ENCODE measurements at places on chromosomes 2 and 18. TPM values are rescaled to one million over a fixed set of nuclear protein-coding genes. Genes with fewer than 3 reads are reported as not detected.

- H3K36me3 ChIP-seq, result no peaks in the 10 kb centered on the region
- no peak overlapping the region for H3K4me3 ChIP-seq
- no peak for DNase-seq
- H3K4me1 ChIP-seq, result no peaks in the 10 kb centered on the region
- H3K27ac ChIP-seq, result no peak overlapping the region
- no peaks in the 10 kb centered on the region for H3K27me3 ChIP-seq
Measured at GRCh38 chr2:25957743-25958142, 24.6 kb downstream of the KIF3C start.

DNA sequence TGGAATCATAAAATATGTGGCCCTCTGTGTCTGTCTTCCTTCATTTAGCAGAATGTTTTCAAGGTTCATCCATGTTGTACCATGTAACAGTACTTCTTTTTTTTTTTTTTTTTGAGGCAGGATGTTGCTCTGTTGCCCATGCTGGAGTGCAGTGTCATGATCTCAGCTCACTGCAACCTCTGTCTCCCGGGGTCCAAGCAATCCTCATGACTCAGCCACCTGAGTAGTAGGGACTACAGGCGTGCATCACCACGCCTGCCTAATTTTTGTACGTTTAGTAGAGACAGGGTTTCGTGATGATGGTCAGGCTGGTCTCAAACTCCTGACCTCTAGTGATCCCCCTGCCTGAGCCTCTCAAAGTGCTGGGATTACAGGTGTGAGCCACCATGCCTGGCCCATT is 31.2 kb downstream of the RAB1A start:
- H3K27ac ChIP-seq, result no peak overlapping the region
- no peak for DNase-seq
- H3K36me3 ChIP-seq, result no peaks in the 10 kb centered on the region
- H3K27me3 ChIP-seq, result no peaks in the 10 kb centered on the region
- H3K4me3 ChIP-seq, result no peak overlapping the region

DNA sequence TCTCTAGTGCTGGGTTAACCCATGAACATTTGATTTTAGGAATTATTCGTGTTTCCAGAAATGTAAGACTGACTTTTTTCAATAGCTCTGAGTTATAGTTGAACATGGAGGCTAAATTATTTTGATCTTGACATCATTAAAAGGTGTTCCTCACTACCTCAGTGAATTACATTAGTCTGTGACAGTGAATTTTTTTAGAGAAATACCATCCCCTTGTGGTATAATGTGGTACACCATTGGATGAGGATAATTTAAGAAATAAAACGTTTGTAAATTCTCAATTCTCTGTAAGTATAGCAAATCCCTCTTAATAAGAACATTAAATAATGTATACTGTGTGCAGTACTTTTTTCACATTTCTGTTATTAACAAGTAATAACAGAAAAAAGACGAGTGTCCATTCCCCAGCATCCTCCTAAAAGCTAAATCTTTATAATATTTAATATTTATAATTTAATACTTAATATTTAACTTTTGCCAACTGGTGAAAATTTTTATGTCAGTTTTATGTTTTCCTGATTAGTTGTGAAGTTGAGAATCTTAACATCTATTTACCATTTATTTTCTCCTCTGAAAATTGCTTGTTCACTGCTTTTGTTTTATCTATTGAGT is 70.3 kb upstream of the CWC22 start:
- no peak overlapping the region for H3K27ac ChIP-seq
- no peaks in the 10 kb centered on the region for H3K36me3 ChIP-seq
- H3K4me3 ChIP-seq, result no peak overlapping the region
- no peaks in the 10 kb centered on the region for H3K4me1 ChIP-seq
- no peaks in the 10 kb centered on the region for H3K27me3 ChIP-seq

Gene SOCS6
- total RNA-seq, result 32.9 TPM

Gene CD302
- 61.0 TPM for total RNA-seq

DNA sequence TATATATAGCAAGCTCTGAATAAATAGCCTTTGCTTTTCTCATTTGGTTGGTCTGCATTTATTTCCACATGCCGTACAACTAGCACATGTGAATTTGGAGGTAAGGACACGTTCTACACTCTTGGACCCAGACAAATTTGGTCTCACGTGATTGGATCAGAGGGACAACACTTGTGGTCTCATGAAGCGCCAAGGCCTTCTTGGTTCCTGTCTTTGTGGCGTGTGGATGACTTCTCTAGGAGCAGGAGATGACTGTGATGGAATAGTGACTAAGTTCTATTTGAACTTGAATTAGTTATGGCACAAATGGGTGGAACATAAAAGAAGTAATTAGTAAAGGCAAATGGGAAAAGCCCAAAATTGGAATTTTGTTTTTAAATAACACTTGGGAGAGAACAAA is 206.9 kb downstream of the BCL2 start:
- no peak overlapping the region for H3K27ac ChIP-seq
- no peaks in the 10 kb centered on the region for H3K36me3 ChIP-seq
- H3K4me1 ChIP-seq, result no peaks in the 10 kb centered on the region
- H3K27me3 ChIP-seq, result no peaks in the 10 kb centered on the region
- no peak for DNase-seq
- H3K4me3 ChIP-seq, result no peak overlapping the region

DNA sequence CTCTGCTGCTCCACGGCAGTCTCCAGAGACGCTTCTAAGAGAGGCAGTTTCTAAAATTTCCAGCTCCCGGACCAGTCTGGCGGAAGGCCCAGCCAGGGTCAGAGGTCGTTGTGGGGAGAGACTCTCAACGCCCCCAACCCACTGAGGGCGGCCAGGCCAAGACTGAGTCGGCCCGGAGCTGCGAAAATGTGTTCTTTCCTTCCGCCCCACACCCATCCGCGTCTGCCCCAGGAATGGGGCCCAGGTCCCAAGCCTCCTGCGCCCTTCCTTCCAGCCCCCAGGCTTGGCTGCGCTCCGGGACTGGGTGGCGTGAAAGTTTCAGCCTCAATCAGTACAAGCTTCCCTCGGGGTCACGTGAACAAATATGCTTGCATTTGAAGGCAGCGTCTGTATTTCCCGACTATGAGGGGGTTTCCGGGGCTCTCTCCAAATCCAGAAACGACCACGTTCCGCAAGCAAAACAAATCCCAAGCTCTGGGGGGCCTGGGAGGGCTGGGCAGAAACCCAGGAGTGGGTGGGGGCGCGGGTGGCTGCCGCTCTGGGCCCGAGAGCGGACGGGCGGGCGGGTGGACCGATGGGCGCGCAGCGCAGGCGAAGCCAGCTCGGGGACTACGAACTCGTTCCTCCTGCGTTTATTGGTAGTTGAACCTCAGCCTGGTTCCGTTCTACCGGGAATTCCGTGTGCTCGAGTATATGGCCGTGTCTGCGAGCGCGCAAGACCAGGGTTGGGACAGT is 3.3 kb downstream of the HOXD3 start:
- DNase-seq, result no peak
- no peaks in the 10 kb centered on the region for H3K36me3 ChIP-seq
- no peak overlapping the region for H3K4me3 ChIP-seq
- no peaks in the 10 kb centered on the region for H3K4me1 ChIP-seq

GRCh38 chr2:72138921-72139381 is 8.7 kb downstream of the CYP26B1 start:
- DNase-seq, result no peak
- H3K4me3 ChIP-seq, result no peak overlapping the region
- no peak overlapping the region for H3K27ac ChIP-seq
- H3K36me3 ChIP-seq, result no peaks in the 10 kb centered on the region

Gene HNRNPLL
- total RNA-seq, result 48.3 TPM

Gene FBLN7
- total RNA-seq, result 11.0 TPM

DNA sequence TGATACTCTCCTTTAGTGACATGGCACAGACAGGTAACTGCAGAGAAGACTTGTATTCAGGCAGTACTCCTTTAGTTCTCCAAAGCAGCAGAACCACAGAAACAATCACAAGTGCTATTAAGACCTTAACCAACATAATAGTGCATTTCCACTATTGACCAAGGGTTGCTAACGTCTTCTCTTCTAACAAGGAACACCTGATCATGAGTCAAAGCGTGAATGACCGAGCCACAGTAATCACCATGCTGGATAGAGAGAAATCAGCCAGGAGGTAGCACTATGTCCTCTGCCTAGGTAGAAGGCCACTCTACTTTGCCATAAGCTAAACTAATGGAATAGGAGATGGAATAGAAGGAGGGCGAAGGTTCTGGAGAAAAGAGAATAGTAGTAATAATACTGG is 161.0 kb downstream of the ANKRD44 start:
- H3K4me3 ChIP-seq, result no peak overlapping the region
- H3K36me3 ChIP-seq, result no peaks in the 10 kb centered on the region
- H3K27ac ChIP-seq, result no peak overlapping the region

- no peaks in the 10 kb centered on the region for H3K27me3 ChIP-seq
- no peaks in the 10 kb centered on the region for H3K36me3 ChIP-seq
- H3K4me1 ChIP-seq, result no peaks in the 10 kb centered on the region
- no peak for DNase-seq
- no peak overlapping the region for H3K27ac ChIP-seq
- no peak overlapping the region for H3K4me3 ChIP-seq
Measured at GRCh38 chr2:230619491-230619890, 93.2 kb upstream of the CAB39 start.

DNA sequence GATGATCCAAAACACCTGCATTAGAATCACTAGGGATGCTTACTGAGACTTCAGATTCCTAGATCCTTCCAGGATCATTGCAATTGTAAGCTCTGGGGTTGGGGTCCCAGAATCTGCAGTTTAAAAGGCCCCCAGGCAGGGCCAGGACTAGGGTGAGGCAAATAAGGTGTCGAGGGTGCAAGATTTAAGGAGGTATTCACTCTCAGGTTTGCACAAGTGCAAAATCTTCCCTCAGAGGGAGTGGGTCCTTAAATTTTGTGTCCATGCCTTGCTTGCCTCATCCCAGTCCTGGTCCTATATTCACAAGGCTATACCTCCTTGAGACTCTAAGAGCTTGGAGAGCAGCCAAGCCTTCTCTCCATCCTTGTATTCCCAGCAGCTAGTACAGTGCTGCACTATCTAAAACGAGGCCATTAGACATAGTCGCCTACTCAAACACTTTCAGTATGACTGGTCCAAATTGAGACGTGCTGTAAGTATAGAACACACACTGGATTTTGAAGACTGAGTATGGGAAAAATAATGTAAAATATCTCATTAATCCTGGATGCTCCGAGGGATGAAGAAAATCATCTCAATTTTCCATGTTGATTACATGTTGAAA is 31.6 kb upstream of the MREG start:
- no peaks in the 10 kb centered on the region for H3K27me3 ChIP-seq
- no peak overlapping the region for H3K4me3 ChIP-seq
- no peaks in the 10 kb centered on the region for H3K36me3 ChIP-seq
- H3K4me1 ChIP-seq, result no peaks in the 10 kb centered on the region
- DNase-seq, result no peak
